ENCODE measurements at places on chromosomes 2 and 18.

DNA sequence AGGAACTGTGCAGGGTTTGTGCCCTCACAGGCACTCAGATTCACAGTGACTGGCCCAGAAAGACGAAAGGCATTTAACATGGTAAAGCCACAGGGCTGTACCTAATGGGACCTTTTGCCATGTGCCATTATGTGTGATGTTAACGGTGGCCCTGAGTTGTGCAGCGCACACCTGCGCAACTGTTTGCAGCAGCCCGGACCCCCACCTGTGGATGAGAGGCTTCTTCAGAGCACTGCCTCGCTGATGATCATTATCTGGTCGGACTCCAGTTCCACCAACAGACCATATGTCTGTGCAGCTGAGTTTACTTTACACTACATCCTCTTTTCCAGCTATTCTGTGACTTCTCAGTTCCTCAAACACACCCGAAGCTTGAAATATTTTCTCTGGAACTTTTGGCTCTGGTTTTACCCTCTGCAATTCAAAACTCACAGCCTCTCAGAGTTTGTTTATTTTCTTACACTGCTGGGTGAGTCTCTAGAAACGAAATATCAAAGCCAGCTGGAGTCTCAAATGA is 35.6 kb upstream of the UBE2F start:
- DNase-seq = no peak

GRCh38 chr18:8116341-8117005 is 492.8 kb upstream of the RAB12 start:
- no peak for DNase-seq

- no peak for DNase-seq
Measured at GRCh38 chr2:179861027-179861415, 391 bp downstream of the ZNF385B start.

- peak; percentile 28 for DNase-seq
Measured at GRCh38 chr2:144524118-144525009, 4.4 kb upstream of the ZEB2 start.

- no peak for DNase-seq
Measured at GRCh38 chr18:50866765-50867164, 12.2 kb upstream of the ME2 start.

- no peak for DNase-seq
Measured at GRCh38 chr2:2681711-2682251, 350.7 kb upstream of the MYT1L start.
